ENCODE measurements at places on chromosomes 3 and 15.

GRCh38 chr3:135803028-135803692 lies 162.4 kb upstream of the PPP2R3A start:
- no peak for DNase-seq

DNA sequence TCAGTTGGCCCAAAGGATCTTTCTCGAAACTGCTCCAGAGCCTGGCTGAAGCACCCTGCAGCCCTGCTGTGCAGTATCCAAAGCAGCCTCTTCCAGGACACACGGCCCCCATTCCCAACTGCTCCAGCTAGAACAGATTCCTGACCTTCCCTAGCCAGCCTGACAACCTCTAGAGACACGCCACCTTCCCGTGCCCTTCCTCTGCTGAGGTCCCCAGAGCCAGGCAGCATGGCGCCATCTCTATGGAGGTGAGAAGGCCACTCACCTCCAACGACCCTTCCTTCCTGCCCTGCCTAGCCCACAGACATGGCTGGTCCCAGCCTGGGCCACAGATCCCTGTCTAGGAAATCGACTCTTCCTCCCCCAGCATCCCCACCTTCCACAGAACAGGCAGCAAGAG lies 3.1 kb downstream of the KIF7 start:
- no peak for DNase-seq

DNA sequence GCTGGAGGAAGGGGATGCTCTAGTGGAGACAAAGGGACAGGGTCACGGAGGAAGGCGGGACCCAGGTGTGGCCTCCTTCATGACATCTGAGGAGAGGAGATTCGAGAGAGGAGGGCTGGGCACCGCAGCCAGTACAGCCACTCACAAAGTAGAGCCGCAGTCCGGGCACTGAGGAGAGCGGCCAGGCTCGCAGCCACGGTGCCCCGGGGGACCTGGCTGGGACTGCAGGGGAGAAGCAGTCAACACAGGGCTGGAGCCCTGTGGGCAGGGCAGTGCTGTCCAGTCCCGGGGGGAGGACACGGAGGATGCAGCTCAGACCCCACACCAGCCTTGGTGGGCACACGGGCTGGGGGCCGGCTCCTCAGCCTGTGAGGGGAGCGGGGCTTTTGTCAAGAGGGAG lies 40.3 kb downstream of the HMCES start:
- DNase-seq: no peak

DNA sequence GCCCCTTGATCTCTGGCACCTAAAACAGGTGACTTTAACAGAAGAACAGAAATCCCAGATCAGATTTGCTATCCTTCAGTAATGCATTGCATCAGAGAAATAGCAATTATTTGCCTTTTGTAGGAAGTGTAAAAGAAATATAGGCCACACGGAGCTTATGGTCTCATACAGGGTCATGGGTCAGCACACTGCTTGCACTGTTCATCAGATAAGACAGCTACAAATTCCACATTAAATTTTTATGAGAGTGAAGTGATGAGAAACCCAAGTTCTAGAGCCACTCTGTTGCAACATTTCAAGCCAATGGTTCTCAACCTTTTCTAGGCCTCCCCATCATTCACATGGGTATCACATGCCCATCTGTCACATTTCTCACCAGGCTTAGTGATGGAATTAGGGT lies 33.4 kb upstream of the TMEM87A start:
- DNase-seq: no peak

DNA sequence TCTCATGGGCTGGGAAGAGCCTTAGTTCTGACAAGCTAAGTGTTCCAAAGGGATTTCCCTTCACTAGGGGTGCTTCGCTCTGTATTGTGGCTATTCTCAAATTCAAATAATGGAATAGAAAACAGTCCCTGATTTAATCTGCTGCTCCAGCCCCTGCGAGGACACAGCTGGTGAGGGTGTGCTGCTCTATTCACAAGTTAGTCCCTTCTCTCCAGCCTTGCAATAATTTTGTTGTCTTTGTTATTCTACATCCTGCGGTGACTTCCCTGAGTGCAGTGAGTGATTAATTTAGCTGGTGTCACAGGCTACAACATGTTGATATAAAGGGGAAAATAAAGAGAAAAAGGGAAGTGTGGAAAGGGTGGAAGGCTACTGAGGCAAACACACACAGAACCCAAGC lies 180.5 kb upstream of the VEPH1 start:
- DNase-seq: no peak

DNA sequence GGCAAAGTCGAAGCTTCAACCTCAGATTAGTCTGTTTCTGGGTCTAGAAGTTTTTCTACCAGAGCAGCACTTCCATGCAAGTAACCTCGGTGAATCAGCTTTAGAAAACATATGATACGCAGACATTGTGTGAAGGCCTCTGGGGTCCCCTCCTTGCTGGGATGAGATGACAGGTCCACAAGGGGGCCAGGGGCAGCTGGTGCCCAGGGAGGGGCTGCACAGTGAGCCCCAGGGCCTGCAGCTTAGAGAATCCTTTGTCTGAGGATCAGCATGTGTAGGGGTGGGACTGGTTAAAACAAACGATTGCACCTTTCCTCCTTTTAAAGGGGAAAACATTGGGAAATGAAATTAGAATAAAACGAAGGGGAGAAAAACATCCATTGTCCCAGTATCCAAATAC lies 47.5 kb upstream of the TLE3 start:
- no peak for DNase-seq

DNA sequence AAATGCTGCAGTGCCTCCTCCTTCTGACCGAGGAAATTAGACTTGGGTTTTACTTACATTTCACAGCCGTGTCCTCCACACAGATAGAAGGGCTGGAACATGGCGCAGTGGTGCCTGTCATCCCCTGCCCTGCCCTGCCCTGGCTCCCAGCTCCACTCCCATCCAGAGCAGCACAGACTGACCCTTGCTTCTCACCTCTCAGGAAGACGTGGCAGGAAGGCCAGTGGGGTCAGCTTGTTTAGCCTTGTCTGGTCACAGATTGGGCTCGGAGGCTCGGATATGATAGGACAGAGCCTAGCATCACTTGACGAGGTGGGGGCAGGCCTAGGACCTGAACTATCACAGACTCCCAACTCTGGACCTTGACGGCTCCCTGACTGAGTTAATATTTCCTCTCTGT lies 88.5 kb downstream of the LINGO1 start:
- no peak for DNase-seq

DNA sequence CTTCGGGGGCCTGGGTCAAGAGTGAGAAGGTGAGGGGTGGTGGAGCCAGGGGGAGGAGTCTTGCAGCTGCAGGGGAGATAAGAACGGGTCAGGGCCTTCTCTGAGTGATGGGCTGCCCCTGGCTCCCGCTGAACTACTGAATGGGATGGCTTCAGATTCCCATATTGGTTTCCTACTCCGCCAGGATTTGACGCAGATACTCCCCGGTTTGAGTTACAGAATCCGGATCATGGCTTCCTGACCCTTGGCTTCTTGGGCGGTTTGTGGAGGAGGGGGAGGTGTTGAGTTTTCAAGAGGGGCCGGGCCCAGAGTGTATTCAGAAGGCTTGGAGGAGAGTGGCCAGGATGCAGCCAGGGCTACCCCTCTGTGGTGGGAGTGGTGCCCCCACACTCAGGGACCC lies 119.9 kb upstream of the ATP2B2 start:
- DNase-seq: no peak

DNA sequence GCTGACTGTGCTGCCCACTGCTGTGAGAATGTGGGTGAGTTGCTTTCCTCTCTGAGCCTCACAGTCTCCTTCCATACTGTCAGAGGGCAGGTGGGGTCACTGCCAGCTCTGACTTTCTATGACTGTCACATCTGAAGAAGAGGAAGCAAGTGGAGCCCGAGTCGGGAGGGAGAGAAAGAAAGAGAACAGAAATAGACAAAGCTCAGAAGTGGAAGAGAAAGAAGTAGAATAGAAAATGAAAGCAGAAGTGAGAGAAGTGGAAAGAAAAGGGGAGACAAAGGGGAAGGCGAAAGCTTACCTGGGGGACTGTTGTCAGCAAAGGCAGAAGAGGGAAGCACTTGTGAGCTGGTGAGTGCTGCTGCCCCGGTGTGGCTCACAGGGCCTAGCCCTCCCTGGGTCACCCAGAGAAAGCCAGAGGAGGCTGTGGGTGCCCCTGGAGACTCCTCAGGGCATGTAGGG lies 57.9 kb downstream of the EPHB1 start:
- DNase-seq: no peak

DNA sequence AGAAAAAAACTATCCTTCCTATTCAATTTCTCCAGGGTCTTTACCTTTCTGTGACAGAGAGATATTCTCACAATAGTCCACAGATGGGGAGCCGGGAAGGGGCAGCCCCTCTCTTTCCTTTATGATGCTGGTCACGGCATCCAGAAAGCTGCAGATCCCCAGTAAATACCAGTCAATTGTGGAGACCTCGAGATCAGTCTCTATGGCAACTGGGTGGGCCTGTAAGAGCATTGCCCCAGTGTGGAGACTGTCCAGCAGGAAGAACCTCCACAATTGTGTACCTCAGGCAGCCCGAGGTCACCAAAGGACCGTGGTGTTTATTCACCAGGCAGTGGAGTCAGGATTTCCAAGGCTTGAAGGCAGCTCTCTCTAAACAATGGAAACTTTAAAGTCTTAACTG lies 291.2 kb downstream of the NTRK3 start:
- DNase-seq: no peak

- DNase-seq: no peak
Measured at GRCh38 chr15:25789211-25789610, 73.9 kb downstream of the ATP10A start.

GRCh38 chr3:9156604-9157003 lies 92.8 kb downstream of the SRGAP3 start:
- no peak for DNase-seq

DNA sequence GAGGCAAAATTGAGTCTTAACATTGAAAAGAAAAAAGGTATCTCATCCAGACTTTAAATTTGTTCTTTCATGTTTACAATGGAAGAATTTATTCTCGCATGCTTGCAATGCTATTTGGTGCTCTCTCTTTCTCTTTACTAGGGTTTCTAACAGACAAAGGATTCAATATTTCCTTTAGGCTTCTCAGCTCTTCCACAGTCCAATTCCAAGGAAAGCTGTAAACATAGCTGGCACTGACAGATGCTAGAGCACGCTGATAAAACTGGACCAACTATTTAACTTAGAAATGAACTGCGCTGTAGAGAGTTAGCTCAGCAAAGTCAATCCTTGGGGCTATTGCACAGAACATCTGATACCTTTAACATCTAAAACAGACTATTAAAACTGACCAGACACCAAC lies 81.3 kb downstream of the PDZRN3 start:
- DNase-seq: no peak

DNA sequence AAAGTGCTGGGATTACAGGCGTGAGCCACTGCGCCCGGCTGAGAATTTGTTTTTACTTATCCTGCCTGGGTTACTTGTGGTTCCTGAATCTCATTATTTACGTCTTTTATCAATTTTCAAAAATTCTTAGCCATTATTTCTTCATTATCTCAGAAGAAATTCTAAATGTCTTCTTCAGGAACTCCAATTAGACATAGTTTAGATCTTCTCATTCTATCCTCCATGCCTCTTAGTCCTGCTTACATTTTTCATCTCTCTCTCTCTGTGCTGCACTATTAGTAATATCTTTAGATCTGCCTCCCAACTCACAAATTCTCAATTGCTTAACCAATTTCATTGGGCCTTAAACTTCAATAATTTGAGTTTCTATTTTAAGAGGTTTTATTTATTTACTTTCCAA lies 124.4 kb upstream of the MRPS22 start:
- no peak for DNase-seq

GRCh38 chr15:29959384-29960137 lies 123.2 kb upstream of the GOLGA8J start:
- no peak for DNase-seq

- DNase-seq: no peak
Measured at GRCh38 chr3:120418866-120419490, 31.8 kb downstream of the FSTL1 start.

- no peak for DNase-seq
Measured at GRCh38 chr3:156826896-156827882, 1.0 kb downstream of the LEKR1 start.

DNA sequence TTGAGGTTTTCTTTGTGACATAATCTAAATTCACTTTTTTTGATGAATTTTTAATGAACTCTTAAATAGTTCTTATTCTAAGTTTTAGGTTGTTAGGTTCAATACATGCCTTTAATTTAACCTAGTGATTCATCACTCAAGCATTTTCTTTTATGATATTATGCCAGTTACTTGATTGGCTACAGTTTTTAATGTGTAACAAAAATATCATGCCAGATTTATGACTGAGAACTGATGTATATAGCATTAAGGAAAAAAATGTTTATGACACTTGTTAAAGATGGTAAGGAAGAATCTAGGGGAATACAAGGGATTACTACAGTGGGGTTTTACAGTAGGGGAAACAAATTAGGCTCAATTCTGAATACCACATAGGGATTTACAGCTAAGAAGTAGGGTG lies 103.1 kb downstream of the VGLL3 start:
- DNase-seq: no peak

DNA sequence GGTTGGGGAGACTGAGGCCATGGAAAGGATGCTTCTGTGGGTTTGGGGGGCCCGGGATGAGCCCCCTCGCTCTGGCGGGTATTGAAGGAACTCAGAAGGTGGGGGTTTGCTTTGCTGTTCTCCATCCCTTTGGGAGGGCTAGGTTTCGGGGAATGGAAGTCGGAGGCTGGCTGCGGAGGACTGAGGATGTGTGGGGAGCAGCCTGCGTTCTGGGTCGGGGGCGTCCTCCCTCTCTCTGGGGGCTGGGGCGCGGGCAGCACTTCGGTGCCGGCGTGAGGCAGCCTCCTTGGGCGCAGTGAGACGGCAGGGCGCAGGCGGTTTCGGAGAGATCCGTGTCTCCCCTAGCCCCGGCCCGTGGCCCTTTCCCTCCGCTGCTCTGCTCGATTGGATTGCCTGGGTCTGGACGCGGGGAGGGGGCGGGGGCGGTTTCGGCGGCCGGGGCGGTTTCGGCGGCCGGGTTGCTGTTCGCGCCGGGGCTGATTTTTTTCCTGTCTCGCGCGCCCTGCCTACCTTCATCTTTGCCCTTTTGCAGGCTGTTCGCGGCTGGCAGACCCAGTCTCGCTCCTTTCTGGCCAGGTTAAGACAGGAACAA lies 1.4 kb downstream of the PTPRG start:
- no peak for DNase-seq

DNA sequence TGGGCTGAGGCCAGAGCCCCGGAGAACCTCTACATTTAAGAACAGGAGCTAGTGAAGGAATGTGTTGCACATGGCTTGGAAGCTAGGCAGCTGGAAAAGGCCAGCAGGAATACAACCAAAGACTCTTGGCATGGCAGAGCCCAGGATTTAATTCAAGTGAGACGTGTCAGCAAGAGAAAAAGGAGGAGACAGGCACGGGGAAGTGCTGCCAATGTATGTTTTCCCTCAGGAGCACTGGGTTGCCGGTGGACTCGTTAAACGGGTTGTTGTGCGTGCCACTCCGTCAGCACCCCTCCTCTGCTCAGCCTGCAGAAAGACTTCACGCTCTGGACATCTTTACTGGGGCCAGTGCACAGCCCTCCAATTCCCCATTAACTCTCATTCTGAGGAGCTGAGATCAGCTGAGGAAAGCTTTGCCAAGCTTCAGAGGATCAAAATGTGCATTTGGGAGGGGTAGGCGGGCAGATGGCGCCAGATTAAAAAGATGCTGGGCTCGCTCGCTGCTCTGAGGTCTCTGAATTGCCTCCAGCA lies 103.7 kb downstream of the PDZRN3 start:
- no peak for DNase-seq
